ENCODE measurements at places on chromosomes 13 and 19. TPM values are rescaled to one million over a fixed set of nuclear protein-coding genes. Genes with fewer than 3 reads are reported as not detected.

Gene LYPD5
- polyA plus RNA-seq, result 0.28 TPM

Gene LILRB1
- not detected for polyA plus RNA-seq

- no peak overlapping the region for H3K4me3 ChIP-seq
- H3K36me3 ChIP-seq, result no peaks in the 10 kb centered on the region
- no peaks in the 10 kb centered on the region for H3K4me1 ChIP-seq
Measured at GRCh38 chr13:108859197-108860012, 230.0 kb downstream of the MYO16 start.

DNA sequence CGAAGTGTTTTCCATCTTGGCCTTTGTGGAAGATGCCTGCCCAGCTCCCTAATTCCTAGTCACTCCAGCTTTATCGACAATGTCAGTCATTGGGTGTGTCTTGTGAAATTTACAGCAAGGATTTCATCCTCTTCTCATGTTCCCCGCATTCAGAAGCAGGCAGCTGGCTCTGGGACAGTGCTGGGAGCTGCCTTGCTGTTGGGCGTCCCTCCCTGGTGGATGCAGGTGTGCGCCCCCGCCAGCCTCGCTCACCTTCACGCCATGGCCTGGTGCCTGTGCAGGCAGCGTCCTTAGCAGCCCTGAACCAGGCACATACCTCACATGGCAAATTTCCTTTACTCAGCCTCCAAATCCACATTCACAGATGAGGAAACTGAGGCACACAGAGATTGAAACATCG is 39.7 kb upstream of the TFDP1 start:
- H3K27me3 ChIP-seq, result no peaks in the 10 kb centered on the region
- H3K36me3 ChIP-seq, result no peaks in the 10 kb centered on the region
- H3K4me1 ChIP-seq, result peaks cover 30% of the 10 kb centered on the region
- no peak overlapping the region for H3K4me3 ChIP-seq
- no peak for DNase-seq

- H3K4me1 ChIP-seq, result no peaks in the 10 kb centered on the region
- H3K4me3 ChIP-seq, result no peak overlapping the region
- no peak overlapping the region for H3K27ac ChIP-seq
- DNase-seq, result no peak
Measured at GRCh38 chr19:18800636-18801035, 9.5 kb upstream of the COMP start.

GRCh38 chr13:114017028-114017630 is 43.3 kb upstream of the C13orf46 start:
- H3K27me3 ChIP-seq, result no peaks in the 10 kb centered on the region
- H3K27ac ChIP-seq, result no peak overlapping the region
- H3K4me1 ChIP-seq, result no peaks in the 10 kb centered on the region
- DNase-seq, result no peak

DNA sequence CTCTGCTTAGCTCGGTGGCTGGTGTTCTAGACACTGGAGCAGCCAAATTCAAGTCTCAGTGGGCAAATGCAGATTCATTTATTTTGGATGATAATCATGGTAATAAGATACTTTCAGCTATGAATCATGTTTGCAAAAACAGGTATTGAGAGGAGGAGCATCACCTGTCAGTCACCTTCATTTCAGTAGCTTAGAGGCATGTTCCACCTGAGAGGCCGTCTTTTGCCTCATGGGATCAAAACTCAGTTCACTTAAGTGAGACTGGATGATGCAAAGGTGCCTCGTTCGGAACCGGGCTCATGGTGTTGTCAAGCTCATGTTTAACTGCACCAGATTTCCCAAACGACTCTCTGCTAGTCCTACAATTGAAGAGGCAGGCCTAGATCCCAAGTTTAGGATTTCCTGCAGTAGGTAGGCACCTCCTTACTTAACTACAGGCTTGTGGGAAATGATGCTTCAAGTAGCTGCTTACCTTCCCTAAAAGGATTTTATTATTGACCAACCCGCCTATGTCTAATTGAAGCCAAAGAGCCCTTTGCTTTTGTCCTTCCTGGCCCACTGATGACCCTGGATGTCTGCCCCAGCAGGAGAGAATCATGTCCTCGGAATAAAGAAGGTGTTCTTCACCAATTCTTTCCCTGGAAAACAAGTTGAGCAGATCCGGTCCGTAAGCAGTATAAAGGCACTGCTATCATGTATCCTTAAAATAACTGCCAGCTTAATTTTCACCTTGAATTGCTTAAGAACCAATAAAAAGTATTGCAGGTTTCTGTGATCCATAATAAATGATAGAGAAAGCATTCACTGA is 60.0 kb downstream of the ZAR1L start:
- peak; percentile 26 for DNase-seq
- no peaks in the 10 kb centered on the region for H3K36me3 ChIP-seq
- H3K27ac ChIP-seq, result peak overlapping the region; percentile 69
- peak overlapping the region; percentile 65 for H3K4me3 ChIP-seq

Measured in endothelial cell of umbilical vein (primary cell).